ENCODE measurements at places on chromosomes 6 and 20. TPM values are rescaled to one million over a fixed set of nuclear protein-coding genes. Genes with fewer than 3 reads are reported as not detected.

COL9A1 gene
- not detected for total RNA-seq

DNA sequence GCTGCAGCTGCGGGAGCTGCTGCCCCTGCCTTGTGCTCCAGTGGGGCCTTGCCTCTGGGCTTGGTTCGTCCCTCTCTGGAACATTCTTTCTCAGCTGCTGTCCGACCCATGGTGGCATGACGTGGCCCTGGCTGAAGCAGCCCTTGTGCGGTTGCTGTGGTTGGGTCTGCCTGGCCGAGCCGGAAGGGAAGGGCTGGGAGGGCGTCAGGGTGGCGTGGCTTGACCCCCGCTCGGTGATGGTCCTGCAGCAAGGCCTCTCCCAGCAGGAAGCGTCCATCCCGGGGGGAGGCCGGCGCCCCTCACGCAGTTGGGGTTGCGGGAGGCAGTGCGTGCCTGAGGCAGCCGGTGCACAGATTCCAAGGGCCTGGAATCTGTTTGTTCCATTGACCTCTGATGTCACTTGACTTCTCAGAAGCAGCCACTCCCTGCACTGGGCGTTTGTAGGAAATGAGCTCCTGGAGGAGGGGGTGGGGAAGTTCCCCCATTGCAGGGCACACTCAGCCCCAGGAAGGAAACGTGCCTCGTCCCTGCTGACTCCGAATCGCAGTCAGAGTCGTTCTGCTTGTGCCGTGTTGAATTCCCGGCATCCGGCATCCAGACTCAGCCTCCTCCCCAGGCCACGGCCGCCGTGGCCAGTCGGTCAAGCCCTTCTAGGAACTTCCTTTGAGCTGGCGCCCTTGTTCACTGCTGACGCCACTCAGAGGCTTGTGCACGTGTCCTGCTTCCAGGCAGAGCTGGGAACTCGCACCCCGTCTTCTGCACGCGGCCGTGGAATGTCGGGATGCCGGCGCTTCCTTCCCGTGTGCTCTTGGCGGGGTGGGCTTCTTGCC is 9.7 kb upstream of the TNFRSF6B start:
- H3K27ac ChIP-seq = no peak overlapping the region
- H3K4me1 ChIP-seq = no peaks in the 10 kb centered on the region
- H3K4me3 ChIP-seq = no peak overlapping the region
- H3K27me3 ChIP-seq = no peaks in the 10 kb centered on the region

GRCh38 chr6:111121789-111122350 is 34.6 kb downstream of the SLC16A10 start:
- no peaks in the 10 kb centered on the region for H3K27me3 ChIP-seq
- no peaks in the 10 kb centered on the region for H3K36me3 ChIP-seq
- no peak for DNase-seq
- no peaks in the 10 kb centered on the region for H3K4me1 ChIP-seq
- no peak overlapping the region for H3K27ac ChIP-seq

ZC3H12D gene
- total RNA-seq = 1.2 TPM

DNA sequence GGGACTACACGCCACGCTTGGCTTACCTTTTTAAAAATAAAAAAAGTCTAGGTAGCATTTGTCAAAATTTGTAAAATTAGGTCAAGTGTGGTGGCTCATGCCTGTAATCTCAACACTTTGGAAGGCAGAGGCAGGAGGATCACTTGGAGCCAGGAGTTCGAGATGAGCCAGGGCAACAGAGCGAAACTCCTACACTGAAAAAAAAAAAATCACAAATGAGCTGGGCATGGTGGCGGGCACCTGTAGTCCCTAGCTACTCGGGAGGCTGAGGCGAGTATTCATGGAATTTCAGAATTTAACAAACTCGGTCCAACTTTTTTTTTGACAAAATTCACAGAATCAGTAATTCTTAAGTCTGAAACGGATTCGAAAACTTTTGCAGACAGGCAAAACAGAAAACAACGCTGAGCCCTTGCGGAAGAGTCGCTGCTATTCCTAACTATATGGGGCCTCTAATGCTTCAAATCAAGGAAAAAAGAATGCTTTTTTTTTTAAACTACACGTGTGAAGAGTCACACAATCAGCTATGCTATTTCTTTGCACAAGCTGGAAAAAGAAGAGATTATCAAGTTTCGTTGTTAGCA is 62.9 kb downstream of the GTF2H5 start:
- no peaks in the 10 kb centered on the region for H3K4me1 ChIP-seq
- H3K27ac ChIP-seq = peak overlapping the region; percentile 86
- no peaks in the 10 kb centered on the region for H3K27me3 ChIP-seq
- H3K36me3 ChIP-seq = no peaks in the 10 kb centered on the region
- peak overlapping the region; percentile 100 for H3K4me3 ChIP-seq

GLP1R gene
- total RNA-seq = not detected

DNA sequence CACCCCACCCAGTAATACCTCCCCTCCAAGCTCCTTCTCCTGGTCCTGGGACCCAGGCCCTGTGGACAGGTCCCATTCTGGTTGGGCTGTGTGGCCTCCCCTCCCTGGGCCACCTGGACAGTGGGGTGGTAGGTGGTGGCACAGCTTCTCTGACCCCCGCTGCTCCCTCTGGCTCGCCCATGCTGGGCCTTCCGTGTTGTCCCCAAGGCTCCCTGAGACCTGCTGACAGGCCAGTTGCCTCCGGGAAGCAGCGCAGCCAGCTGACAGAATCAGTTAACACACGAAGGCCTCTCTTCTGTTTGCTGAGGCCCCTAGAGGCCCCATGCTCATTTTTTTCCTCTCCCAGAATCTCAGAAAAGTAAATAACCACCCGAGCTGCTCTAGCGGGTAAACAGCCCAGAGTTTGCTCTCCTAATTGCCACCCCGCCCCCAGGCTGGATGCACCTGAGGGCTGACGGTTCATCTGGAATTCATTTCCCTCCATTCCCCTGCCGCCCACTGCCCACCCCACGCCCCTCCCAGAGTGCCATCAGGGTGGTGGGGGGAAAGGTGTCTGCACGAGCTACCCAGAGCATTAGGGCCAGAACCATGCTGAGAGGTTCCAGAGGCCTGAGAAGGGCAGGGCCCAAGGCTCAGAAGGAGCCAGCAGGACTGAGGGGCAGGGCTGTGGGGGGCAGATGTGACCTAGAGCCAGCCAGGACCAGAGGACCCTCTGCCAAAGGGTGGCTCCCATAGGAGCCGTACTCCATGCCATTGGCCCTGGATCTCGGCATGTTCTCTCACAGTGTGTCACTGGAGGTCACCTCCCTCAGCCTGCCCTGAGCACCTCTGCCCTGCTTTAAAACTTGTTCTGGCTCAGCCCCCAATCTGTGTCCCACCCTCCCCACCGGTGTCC is 157.5 kb downstream of the GRM4 start:
- H3K27me3 ChIP-seq = no peaks in the 10 kb centered on the region
- H3K27ac ChIP-seq = no peak overlapping the region
- no peak overlapping the region for H3K4me3 ChIP-seq
- no peak for DNase-seq
- no peaks in the 10 kb centered on the region for H3K4me1 ChIP-seq

DNA sequence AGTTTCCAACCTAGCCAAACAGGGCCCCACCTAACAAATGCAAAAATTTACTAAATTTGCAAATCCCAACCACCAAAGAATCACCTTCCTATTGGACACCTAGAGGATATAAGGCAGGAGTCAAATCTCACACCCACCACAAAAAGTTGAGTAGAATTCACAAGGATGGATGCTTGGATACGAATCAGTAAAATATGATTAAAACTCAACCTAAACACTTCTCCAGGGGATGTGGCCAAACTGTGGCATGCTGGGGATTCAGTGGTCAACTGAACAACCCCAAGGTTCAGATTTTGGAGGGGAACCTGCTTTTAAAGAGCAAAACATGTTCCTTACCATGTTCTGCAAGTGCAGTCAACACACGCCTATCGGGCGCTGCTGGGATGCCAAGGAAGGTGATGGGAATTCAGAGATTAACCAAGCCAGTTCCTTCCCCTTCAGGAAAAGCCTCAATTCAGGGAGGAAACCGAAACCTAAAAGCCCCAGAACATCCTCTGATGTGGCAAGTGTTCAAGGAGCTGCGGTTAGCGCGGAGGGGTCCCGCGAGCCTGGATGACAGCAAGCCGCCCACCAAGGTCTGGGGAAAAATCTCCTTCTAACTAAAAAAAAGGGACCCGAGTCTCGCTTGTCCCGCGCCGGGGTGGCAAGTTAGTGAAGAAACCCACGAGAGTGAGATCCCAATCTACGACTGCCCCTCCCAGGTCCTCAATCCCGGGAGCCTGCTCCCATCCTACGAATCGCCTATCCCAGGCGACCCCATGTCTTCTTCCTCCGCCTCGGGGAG is 902 bp downstream of the SAMHD1 start:
- DNase-seq = peak; percentile 79
- no peaks in the 10 kb centered on the region for H3K4me1 ChIP-seq
- H3K4me3 ChIP-seq = peak overlapping the region; percentile 71
- H3K36me3 ChIP-seq = no peaks in the 10 kb centered on the region

DNA sequence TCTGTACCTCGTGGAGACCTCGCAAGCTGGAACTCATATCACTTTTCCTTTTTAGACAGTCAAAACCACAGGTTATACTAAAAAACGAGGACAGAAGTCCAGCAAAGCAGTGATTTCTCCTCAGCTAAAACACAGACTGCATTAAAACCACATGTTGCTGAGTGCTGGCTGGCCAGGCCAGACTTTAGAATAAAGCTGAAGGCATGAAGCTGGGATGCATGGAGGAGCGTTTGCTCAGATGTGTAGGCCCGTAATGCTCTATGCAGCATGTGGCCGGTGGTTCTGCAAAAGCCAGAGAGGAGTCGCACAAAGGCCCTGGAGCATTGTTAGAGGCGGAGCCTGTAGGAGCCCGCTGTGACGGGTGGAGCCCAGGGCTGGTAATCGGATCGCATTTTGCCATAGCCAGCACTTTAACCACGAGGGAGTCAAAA is 83.6 kb downstream of the SMOC2 start:
- H3K4me3 ChIP-seq = no peak overlapping the region
- no peak overlapping the region for H3K27ac ChIP-seq
- peak; percentile 84 for DNase-seq
- H3K27me3 ChIP-seq = no peaks in the 10 kb centered on the region
